ENCODE measurements at places on chromosomes 7 and 10. TPM values are rescaled to one million over a fixed set of nuclear protein-coding genes. Genes with fewer than 3 reads are reported as not detected.

GRCh38 chr7:122652876-122653275 is 46.0 kb downstream of the RNF133 start:
- no peak for DNase-seq

- DNase-seq, result no peak
These were observed 348.2 kb upstream of the GRM3 start for GRCh38 chr7:86295526-86295925.

- no peak for DNase-seq
These were observed 368.4 kb upstream of the ZMIZ1 start for GRCh38 chr10:78700413-78700812.

GRCh38 chr10:123618224-123618623 is 47.9 kb upstream of the GPR26 start:
- no peak for DNase-seq

DNA sequence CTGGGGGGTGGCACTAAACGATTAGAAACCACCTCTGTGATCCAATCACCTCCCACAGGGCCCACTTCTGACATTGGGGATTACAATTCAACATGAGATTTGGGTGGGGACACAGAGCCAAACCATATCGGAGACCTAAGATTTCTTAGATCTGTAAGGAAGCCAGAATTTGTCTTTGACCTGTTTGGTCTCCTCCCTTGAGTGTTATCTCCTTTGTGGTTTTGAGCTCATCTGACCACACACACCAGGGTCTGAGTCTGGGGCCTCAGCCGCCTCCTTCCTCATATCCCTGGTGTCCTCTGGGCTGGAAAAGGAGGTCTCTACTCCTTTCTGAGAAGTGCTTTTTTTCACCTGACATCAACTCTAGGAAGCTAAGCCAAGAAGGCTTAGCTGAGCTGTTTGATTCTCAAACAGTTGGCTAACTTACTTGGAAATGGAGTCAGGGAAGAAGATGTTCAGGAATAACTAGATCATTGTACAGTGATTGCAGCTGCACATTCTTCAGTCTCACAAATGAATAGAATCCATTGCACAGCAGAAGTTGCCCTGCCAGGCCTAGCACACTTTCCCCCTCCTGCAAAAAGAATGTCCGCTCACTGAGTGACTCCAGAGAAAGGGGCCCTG is 167.4 kb downstream of the ARHGAP21 start:
- no peak for DNase-seq

DNA sequence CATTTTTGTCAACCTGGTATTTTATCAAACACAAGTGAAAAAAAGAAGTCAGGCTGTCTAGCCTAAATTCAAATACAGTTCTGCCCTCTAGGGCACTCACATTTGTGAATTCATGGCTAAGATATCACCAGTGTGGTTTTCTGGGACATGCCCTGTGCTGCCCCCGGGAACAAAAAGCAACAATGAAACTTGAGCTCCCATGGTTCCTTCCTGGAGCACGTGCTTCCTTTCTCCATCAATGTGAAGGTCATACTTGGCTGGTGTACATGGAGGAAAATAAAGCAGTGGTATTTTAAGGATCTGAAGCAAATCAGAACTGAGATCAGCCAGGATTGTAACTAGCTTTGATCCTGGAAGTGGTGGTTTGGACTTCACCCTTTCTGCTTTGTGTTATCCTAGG is 128.9 kb upstream of the FRMD4A start:
- no peak for DNase-seq

DNA sequence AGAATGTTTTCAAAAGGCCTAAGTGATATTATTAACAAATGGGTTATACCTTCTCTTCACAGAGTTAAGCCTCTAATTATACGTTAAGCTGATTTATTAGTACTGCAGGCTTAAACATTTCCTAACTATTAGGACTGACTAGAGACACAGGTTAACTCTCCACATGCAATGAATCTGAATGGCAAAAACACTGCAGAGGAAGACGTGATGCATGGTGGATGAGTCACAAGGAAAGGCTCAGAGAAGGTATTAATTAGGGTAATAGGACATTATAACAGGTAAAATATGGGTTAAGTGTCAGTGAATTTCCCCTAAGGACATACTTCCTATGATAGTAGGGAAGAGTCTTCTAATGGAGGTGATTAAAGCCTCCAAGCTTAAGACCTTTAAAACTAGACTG is 24.7 kb upstream of the SEM1 start:
- DNase-seq, result no peak

GRCh38 chr7:1767524-1767923 is 97.4 kb downstream of the ELFN1 start:
- DNase-seq, result peak; percentile 68

- no peak for DNase-seq
These were observed 46.0 kb downstream of the ST7 start for GRCh38 chr7:116999311-116999710.

GRCh38 chr10:1928606-1929005 is 191.3 kb upstream of the ADARB2 start:
- no peak for DNase-seq

MCMBP gene
- 37.5 TPM for polyA plus RNA-seq

All from SK-N-SH (cell line).